ENCODE measurements at places on chromosomes 6 and 20. TPM values are rescaled to one million over a fixed set of nuclear protein-coding genes. Genes with fewer than 3 reads are reported as not detected.

DNA sequence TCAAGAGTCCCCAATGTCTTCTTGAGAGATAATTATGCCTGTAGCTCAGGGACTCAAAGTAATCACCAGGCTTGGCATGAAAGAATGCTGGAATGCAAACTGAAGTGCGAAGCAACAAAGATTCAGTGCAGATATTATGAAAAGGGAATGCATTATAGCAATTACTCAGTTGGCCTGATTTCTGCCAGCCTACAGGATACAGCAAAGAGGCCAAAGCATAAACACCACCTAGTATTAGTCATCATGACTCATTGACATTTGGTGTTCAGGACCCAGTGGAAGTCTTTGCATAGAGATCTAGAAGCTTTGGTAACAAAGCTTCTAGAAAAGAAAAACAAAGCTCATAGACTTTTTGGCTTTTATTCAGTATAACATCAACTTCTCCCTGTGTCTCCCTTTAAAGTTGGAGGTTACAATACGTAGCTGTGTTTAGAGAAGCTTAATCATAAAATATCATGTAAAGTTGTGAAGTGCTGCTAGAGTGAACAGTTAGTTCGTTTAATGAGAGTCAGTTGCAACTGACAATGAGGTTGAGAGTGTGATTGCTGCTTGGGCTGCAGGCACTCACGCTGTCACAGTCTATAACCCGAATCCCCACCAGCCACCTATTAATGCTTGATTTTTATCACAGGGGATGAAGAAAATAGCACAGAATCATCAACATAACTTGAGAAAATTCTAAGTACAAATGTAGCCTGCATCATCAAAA is 932.7 kb downstream of the TFAP2A start:
- DNase-seq = no peak

- DNase-seq = no peak
These were observed 1.6 kb downstream of the TNFRSF6B start for GRCh38 chr20:63697868-63698545.

GRCh38 chr20:19453410-19453809 is 241.0 kb downstream of the SLC24A3 start:
- no peak for DNase-seq

GRCh38 chr6:118101220-118101619 is 194.2 kb downstream of the SLC35F1 start:
- DNase-seq = no peak

DNA sequence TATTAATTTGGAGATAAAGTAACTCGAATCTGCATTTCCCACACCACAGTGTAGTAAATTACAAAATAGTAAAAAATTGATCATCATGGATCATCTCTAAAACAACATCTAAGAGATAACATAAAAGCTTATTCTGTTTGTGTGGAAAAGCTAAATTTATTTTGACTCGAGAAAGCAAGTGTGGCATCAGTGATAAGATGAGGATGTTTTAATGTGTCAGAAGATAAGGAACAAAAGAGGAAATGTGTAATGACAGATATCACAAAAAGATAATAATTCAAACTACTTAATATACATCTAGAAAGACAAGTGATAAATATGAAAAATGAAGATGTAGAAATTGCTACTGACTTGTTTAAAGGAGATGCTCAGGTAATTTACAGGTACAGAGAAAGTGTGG is 74.1 kb downstream of the DNAH8 start:
- no peak for DNase-seq

- no peak for DNase-seq
These were observed 4.0 kb upstream of the GID8 start for GRCh38 chr20:62933966-62934365.

DNA sequence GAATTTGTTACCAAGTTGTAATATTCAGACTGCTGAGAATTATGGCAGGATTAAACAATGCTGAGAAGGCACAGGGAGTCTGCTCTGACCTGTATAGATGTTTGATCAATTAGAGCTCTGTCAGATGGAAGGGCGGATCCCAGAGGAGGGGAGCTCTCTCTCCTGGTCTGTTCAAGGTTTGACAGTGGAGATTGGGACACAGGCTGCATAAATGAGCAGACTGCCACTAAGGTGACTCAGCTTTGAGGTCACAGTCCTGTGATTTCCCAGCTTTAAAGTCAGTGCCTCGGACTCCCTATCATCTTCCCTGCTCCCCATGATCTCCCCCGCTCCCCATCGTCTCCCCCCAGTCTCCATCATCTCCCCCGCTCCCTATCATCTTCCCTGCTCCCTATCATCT is 59.2 kb upstream of the SLC22A23 start:
- DNase-seq = no peak

DNA sequence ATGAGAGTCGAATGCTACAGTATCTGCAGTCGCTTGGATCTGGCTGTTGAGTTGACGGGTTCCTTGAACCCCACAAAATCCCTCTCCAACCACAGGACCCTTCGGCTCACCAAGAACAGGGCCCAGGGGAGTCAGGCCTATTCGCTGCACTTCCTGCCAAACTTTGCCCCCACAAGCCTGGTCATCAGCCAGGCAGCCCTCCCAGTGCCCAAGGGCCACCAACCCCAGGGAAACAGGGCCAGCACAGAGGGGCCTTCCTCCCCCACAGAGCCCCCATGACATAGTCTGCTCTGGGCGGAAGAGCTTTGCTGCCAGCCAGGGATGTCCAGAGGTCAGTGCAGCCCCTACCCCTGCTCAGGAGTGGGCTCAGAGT is 34.5 kb upstream of the MRGBP start:
- no peak for DNase-seq

DNA sequence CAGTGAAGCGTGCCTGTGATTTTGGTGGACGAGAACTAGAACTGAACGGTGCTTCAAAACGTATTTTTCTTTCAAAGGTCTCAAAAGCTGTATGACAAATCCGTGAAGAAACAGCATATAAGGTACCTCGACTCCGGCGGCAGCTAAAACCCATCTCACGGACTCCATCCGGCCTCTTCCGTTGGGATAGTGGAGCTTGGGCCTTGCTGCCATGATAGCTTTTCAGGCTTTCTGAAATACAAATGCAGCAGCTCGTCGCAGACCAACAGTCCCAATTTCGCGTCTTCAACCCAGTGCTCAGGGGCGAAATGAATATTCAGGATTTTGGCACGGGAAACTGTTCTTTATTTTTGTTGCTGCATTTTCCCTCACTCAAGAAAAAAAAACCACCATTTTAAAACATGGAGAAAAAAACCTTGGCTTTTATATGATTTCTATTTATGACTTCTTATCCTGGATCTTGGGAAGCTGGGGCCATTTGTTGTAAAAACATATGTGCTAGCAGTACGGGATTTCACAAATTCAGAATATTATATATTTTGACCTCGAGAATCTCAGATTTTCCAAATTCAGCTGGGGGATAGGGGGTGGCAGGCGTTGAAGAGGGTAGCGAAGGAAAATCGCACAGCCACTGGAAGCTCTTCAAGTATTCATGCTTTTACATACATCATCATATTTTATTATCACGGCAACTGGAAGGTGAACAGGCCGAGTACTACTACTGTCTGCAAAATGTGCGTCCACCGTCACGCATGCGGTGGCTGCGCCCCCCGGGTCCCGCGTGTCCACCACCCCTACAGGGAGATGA is 849 bp downstream of the GSTA4 start:
- DNase-seq = no peak

- no peak for DNase-seq
These were observed 319.0 kb downstream of the HACE1 start for GRCh38 chr6:104540743-104541142.

DNA sequence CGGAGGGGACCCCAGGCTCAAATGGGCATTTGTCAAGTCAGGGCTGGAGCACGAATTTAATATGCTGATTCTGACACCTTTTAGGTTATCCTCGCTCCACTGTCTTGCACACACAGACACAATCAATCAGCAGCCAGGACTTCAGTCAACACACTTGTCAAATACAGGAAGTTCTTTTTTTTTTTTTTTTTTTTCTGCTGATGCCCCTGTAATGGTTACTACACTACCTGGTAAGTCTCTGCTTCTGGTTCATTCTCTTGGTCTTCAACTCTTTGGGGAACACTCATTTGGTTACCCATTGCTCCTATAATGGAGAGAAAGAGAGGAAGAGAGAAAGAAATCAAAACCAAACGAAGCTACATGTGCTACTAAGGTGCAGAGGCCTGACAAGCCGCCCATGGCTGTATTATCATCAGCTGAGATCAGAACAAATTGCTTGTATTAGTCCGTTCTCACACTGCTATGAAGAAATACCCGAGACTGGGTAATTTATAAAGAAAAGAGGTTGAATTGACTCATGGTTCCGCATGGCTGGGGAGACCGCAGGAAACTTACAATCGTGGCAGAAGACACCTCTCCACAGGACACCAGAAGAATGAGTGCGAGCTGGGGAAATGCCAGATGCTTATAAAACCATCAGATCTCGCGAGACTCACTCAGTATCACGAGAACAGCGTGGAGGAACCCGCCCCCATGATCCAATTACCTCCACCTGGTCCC is 11.8 kb downstream of the BCAS1 start:
- DNase-seq = no peak

DNA sequence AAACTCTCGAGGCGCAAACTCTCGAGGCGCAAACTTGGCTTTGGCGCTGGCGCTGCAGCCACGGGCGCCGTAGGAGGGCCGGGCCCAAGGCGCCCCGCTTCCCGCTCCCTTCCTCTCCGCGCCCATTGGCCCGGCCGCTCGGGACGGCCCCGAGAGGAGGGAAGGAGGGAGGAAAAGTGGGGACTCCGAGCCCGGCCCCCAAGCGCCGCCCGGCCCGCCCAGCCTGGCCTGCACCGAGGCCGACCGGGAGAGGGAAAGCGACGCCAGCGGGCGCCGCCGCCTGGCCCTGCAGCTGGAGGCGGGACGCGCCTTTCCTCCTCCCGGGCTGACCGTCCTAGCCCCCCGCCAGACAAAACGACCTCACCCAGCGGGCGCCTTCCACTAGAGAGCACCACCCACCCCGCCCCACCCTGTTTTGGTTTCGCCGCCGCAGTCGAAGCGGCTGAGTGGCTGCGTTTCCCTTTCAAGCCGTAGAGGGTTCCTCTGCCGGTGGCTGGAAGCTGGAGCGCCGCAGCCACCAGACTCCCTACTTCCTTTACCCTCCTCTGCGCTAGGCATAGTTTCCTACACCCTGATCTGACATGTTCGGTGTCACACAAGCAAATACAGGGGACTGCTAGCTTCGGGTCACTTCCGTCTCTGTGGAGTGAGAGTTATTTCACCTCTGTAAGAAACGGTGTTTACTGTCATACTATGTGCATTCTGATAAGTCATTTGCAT is at the start of gene MBOAT1:
Gene MBOAT1 (minus strand): TSS at position 78 of the 720 bp plus-strand sequence. CDS start 235 bp downstream, outside the sequence.
- DNase-seq = peak; percentile 27

DNA sequence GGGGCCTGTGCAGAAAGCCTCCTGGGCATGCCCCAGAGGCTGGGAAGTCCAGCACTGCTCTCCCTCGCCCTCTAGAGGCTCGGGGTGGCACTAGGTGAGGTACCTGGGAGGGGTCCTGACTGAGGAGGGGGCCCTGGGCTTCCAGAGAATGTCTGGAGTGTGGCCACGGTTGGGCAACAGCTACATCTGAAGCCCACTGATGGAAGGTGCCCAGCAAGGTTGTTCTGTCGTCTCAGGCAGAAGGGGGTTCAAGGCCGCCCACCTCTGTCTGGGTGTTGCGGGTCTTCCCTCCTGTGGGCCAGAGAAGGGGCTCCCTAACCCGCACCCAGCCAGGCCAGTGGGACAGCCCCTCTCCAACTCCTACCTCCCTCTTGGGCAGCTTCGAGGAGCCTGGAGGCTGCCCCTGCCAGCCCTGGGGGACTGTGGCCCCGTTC is 11.4 kb upstream of the VEGFA start:
- DNase-seq = no peak

GRCh38 chr20:42370075-42370474 is 751.9 kb upstream of the CHD6 start:
- no peak for DNase-seq

DNA sequence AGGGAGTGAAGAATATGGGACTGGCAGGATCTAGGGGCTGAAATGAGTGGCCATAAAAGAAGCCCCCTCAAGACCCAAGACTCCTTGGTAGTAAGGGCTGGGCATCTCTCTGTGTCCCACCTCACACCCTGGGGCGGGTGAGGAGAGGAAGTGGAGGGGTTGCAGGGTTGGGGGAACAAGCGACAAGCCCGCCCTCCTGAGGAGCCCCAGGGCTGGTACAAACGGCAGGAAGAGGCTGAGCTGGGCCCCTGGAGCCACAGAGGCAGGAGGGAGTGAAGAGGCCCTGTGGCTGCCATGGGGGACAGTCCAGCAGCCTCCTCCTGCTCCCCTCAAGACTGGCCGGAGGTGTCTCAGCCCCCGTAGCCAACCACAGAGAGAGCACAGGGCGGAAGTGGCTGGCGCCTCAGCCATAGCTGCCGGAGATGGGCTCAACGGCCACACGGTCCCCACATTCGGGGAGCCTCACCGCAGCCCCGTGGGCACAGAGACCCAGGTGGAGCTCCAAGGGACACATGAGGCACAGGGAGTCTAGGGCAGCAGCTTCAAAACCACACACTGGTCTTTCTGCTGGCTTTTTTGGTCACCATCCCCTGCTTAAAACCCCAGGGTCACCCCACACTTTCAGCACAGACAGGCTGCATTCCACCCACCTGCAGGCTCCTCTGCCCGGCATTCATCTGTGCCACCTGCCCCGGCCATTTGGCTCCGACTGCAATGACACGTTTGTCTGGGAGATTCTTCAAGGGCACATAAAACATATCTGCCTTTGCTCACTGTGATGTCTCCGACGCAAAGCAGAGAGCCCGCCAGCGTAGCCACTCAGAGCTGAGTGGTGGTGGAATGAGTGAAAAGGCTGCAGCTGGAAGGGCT is 524 bp downstream of the C20orf203 start:
- no peak for DNase-seq

- DNase-seq = peak; percentile 55
These were observed 23.8 kb upstream of the SAMHD1 start for GRCh38 chr20:36975099-36975818.

- peak; percentile 86 for DNase-seq
These were observed 60.3 kb upstream of the HFE start for GRCh38 chr6:26026833-26027490.

DNA sequence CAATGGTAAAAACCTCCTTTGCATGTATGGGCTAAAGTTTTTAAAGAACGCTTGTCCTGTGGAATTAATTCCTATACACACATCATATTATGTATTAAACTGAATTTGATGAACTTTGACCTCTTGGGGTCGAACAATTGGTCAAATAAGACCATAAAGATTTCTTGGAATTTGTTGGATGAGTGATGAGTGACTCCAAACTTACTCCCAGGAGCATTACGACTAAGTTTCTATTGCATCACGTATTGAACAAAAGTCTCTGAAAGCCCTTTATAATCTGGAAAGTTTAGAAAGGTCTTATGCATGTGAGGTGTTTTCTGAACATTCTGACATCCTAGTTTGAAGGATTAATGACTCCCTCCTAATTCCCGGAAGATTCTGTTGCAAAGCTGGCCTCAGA is 126.9 kb upstream of the BMP5 start:
- DNase-seq = no peak

The CAGE1 gene
- 0.38 TPM for total RNA-seq

The TNFRSF6B gene
- total RNA-seq = 2.5 TPM

The ATP9A gene
- 0.19 TPM for total RNA-seq

The RAD21L1 gene
- total RNA-seq = not detected

The SNRNP48 gene
- total RNA-seq = 13.4 TPM

The PEX3 gene
- 9.7 TPM for total RNA-seq

The MCHR2 gene
- not detected for total RNA-seq

The ZBTB22 gene
- 11.6 TPM for total RNA-seq
